ENCODE measurements at places on chromosomes 1 and 21.

DNA sequence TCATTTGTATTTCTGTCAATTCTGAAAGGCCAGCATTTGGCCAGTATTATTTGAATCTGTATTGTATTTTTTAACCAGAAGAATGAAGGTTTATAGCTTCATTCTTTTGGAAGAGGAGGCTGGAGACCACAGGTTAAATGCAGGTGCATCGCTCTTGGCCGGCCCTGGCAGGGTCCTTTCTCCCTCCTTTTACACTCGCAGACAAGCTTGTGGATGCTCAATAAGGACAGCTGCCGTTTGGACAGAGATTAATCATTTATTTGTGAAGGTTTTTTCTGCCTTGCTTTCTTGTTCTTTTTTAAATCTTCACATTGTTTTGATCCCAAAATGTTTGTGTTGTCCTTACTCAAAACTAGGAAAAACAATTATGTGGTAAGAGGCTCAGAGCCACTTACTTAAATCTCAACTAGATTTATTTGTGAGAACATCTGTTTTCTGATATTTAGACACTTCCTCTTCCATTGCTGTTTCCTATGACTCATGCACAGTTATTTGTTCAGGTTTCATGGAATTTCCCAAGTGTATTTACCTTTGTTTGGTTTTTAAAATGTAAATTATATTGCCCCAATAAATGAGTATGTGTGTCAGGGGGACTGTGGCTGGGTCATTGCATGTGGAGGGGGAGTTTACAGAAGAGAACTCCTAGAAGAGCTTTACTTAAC is 46.7 kb upstream of the LAMC2 start:
- no peak for DNase-seq

DNA sequence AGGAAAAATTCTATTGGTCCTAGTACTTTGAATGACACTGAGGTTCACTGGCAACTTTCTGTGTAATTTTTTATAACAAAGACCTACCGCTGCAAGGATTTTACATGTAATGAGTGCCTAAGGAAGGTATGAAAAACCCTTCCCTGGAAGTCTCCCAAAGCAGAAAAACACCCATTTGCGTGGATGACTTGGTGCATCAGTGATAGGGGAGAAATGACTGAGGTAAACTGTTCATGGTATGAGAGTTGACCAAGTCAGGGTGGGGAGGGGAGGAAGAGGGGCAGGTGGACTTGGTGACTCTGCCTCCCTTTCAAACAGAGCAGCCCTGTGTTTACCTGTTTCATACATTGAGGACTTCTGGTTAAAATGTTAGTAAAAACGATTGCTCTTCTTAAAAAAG is 78.8 kb upstream of the IPO9 start:
- DNase-seq = no peak

DNA sequence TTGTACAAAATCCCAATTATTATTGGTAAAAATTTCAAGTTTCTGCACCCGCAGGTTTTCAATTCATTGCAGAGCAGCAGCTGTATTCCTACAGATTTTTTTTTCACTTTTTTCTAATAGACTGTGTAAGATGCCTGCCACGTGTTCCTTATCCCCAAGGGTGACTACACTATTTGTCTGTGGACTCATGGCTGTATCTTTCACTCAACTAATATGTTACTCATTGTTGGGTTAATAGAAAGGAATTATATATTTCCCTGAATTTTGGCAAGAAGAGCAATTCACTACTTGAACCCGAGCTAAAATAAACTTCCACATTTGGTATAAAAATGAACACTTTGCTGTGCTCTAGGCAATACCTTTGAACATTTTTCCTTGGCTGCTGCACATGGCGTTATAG is 158.7 kb downstream of the NCAM2 start:
- DNase-seq = no peak

DNA sequence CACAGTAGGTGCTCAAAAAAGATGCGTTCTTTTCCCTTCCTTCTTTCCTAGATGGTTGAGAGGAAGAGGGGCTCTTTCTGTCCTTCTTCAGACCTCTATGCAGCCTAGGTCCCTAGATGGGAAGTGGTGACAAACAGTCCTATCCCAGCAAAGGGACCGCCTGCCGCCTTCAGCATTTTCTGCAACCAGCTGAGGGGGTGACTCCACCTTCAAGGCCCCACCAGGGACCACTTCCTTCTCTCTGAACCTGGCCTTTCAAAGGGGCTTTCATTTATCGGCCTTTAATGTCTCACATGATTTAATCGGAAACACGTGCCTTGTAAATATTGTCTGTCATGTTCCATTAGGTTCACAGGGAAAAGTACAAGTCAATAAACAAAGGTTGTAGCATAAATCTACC is 32.6 kb downstream of the GLIS1 start:
- no peak for DNase-seq

GRCh38 chr1:12414444-12415018 is 184.7 kb downstream of the VPS13D start:
- no peak for DNase-seq

- no peak for DNase-seq
These were observed 392 bp downstream of the MRPL55 start for GRCh38 chr1:228108742-228109072.

GRCh38 chr21:35460441-35460840 is 411.3 kb upstream of the RUNX1 start:
- DNase-seq = no peak

- DNase-seq = no peak
These were observed 70.1 kb downstream of the ROR1 start for GRCh38 chr1:63843884-63844283.

GRCh38 chr1:36576551-36577110 is 93.9 kb upstream of the CSF3R start:
- no peak for DNase-seq

GRCh38 chr21:37233551-37234146 is 33.5 kb downstream of the VPS26C start:
- no peak for DNase-seq

GRCh38 chr1:160800645-160801408 is 4.9 kb downstream of the LY9 start:
- DNase-seq = no peak
